ENCODE measurements at places on chromosomes 6 and 20.

GRCh38 chr6:130713144-130713543, 114.1 kb upstream of the SMLR1 start:
- DNase-seq: no peak

GRCh38 chr6:83151114-83151513, 42.0 kb downstream of the PGM3 start:
- no peak for DNase-seq

GRCh38 chr6:106452628-106453027, 92.1 kb downstream of the CRYBG1 start:
- DNase-seq: no peak

DNA sequence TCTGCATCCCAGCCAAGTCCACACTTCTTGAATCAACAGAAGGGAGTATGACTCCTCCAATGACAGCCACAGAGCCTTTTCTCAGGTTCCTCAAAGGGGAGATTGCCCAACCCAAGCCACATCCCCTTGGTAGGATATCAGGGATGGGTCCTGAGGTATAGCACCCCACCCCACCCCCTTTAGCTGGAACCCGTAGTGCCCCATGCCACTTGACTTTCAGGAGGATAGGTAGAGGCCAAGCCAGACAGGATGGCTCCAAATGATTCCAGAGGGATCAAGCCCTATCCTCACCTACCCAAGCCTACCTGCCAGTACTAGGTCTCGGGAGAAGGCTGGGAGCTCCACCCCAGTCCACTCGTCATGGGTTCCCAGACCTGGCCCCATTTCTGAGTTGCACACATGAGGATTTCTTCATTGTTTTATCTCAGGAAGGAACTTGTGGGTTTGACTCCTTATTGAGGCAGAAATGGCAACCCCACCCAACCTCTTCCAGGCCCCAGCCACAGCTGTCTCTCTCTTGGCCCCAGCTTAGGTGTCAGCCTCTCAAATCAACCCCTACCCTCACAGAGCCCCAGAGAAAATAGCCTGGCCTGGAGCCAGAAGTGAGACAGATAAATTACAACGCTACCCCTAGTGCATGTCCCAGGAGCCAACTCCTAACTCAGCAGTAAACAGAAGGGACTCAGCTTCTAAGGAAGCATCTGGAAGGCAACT, 3.6 kb downstream of the CCND3 start:
- no peak for DNase-seq

DNA sequence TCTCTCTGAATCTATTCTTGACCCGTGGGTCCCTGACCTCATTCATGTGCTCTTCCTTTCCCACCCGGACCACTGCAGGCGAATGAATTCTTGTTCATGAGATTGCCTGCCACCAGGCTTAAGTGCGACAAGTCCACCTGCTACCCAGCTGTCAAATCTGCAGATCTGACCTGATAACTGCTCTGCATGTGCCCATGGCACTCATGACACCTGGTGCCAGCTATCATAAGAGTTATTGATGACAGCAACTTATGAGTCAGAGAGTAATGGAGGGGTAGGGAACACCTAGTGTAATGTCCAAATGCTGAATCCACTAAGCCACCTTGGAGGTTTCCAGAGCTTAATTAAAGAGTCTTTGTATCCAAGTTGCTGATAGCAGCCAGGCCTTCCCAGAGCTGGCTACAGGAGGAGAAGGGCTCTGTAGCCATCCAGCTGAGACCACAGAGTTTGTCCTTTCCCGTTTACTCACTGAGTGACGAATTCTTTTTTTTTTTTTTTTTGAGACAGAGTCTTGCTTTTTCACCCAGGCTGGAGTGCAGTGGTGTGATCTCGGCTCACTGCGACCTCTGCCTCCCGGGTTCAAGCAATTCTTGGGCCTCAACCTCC, 17.4 kb downstream of the SHLD1 start:
- no peak for DNase-seq

DNA sequence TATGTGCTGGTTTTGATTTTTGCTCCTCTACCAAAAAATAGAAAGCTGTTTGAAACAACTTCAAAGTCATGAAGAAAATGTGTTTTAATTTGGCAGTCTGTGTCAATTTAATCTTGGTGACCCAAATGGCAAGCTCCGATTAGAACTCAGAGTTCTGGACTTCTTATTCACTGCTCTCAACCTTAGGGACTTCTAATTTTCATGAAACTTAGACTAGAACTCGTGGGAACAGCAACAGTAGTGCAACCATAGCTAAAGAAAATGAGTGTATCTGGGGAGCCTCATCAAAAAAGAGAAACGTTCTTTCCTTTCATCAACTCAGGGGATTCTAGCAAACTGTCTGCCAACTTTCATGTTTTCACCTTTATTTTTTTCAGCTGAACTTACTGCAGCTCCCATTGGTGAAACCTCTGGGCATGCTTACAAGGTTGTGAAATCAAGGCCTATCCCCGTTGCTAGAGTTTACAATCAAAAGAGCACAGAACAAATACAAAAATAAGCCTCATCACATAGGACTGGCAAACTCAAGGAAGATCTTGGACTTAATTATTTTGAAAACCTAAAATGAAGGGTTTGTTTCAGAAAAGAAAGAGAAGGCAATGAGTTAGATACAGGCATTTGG, 114.0 kb upstream of the HSF2 start:
- no peak for DNase-seq

DNA sequence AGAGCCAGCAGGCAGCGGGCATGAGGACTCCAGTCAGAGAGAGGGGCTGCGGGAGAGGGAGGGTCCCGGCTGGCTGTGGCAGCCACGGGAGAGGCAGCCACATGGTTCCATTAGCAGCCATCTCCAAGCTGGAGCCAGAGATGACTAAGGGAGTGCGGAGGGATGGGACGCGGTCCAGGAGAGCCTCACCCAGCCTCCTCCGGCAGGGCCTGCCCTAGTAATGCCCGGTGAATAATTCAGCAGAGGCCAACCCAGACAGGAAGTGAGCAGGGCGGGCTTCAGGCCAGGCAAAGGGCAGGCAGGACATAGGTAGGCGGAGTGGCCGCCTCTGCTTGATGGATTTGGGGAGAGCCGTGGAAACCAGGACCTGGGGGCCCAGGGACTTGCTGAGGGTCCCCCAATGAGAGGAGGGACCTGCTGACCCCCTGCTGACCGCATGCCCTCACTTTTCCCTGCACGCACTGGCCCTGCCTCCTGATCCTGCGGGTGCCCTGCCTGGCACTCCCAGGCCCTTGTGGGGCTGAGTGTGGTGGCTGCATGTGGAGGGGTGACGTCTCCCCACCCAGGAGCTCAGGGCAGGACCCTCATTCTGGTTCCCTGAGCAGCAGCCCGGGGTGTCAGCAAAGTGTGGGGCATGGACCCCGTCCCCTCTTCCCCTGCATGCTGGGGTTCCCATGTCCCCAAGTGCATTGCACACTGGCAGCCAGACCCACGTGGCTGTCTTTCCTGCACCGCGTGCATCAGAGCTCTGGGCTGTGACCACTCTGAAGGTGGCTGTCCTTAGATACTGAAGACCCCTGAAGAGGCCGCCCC, 51.8 kb upstream of the SLCO4A1 start:
- no peak for DNase-seq

GRCh38 chr20:63712191-63712590, 4.4 kb downstream of the ZGPAT start:
- no peak for DNase-seq

- no peak for DNase-seq
Measured at GRCh38 chr6:157550114-157550989, 169.4 kb downstream of the ZDHHC14 start.

DNA sequence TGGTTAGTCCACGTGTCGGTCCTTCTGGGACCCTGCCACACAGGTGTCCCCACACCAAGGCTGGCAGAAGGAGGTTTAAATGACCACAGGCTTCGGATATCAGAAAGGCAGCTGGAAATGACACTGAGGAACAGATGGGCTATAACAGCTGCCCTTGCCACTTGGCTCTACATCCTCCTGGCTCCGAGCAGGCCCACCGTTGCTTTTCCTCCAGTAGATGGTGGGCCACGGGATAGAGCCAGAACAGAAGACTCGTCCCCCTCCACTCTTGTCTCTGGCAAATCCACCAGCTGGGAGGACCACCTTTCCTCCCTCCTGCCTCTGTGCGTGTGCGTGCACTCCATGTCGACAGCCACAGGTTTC, 17.6 kb downstream of the WRNIP1 start:
- no peak for DNase-seq

- DNase-seq: no peak
Measured at GRCh38 chr20:19588732-19589131, 169.3 kb upstream of the RIN2 start.

DNA sequence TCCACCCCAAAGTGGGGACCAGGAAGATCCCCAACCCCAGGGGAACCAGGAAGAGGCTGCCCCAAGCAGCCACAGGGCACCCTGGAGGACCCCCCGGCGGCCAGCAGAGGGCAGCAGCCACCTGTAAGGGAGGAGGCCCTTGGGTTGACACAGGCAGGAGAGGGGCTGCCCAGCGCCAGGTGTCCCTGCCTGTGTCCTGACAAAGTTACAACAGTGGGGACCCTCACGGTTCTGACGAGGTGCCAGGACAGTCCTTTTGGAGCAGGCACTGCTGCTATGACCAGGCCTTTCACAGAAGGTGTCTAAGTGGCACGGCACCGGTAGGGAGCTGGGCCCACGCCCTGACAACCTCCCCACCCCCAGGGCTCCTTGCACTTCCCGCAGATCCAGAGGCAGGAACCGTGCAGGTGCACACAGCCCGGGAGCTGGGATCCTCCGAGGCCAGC, 176.7 kb downstream of the BMP7 start:
- no peak for DNase-seq

DNA sequence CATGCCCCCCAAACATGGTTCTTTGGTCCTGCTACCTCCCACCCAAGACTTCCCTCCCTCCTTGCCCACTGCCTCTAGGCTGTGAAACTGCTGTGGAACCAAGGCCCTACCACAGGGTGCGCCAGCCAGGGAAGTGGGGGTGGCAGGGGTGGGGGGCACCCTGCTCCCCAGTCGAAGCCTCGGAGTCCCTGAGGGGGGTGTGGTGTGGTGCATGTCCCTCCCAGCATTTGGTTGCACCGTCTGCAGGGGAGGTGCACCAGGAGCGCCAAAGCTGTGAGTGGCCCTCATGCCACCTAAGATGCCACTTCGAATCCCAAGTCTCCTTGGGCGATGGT, 1.8 kb downstream of the RGS19 start:
- no peak for DNase-seq

DNA sequence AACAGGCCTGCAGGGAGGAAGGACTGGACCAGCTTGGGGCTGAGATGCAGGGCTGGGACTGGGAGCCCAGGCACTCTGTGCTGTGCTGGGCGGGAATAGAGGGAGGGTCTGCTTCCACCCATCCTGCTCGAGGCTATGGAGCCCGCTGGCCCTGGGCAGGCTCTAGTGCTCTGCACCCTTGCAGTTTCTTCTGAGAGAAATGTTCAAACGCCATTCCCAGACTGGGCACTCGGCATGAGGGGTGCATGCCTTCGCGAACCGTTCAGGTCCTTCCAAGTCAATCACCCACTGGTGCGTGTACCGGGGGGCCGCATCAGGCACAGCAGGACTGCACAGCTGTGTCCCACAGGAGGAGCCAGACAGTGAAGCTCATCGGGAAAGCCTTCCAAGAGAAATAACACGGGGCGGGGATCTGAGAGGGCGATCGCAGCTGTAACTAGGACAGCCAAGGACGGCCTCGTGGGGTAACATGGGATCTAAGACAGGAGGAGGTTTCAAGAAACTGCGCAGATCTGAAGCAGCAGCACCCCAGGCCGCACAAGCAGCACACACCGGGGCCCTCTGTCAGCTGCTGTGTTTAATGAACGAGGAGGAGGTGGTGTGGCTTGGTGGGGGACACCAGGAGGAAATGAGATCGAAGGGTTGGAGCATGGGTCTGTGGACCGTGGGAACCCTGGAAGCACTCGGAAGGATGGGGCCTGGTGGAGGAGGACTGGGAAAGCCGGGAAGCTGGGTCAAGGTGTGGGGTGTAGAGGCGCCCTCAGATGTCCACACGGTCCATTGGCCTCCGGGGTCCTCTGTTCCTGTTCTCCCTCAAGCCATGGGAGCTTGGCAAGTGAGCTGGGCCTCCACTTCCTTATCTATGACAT, 26.1 kb upstream of the PYGB start:
- DNase-seq: no peak

- DNase-seq: no peak
Measured at GRCh38 chr20:51969191-51969590, 166.9 kb upstream of the SALL4 start.

DNA sequence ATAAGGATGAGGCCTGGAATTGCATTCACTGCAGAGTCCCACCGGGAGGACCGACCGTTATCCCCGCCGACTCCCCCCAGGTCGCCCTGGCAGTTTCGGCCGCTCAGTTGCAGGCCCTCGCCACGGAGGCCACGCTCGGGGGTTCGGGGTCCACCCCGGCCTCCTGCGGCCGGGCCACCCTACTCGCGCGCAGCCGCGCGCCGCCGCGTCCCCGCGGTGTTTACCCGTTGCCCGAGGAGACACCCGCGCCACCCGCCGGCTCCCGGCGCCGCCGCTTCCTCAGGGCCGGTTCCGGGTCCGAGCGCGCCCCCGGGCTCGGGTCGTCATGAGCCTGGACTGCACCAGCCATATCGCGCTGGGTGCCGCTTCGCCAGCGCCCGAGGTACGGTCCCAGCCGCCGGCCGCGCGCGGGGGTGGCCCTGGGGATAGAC, at the start of gene CCDC170:
CCDC170 (plus strand) TSS at position 214 of the 431 bp plus-strand sequence; CDS start at position 326, 112 bp downstream.
- DNase-seq: no peak

GRCh38 chr6:32581315-32582095, 8.1 kb downstream of the HLA-DRB1 start:
- DNase-seq: no peak

DNA sequence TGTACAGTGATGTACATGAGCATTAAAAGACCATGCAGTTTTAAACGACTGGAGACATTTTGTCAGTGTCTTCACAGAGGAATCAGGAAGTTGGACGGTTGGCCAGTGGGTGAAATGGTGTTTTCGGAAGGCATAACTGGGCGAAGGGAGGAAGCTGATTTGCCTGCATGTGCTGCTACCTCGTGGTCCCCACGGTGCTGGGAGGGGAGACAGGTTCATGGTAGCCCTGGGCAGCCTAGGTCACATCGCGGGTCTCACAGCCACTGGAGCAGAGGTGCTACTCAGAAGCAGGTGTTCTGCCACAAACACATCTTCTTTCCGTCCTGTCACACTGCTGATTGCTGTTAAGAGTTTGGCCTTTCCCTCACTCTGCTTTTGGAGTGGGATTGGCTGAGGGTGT, 35.2 kb downstream of the HIVEP1 start:
- DNase-seq: no peak

- DNase-seq: no peak
Measured at GRCh38 chr6:134628154-134628553, 310.2 kb upstream of the SGK1 start.

- DNase-seq: no peak
Measured at GRCh38 chr6:166202321-166202733, 34.7 kb upstream of the TBXT start.

Measured in cortex of kidney (tissue), 1 donor.